CD4-positive, CD25-positive, alpha-beta regulatory T cell (primary cell): ENCODE measurements at places on chromosomes 16 and 17. TPM values are rescaled to one million over a fixed set of nuclear protein-coding genes. Genes with fewer than 3 reads are reported as not detected.

- H3K27me3 ChIP-seq = no peaks in the 10 kb centered on the region
- no peaks in the 10 kb centered on the region for H3K36me3 ChIP-seq
- no peak for DNase-seq
- H3K4me3 ChIP-seq = no peak overlapping the region
- H3K27ac ChIP-seq = no peak overlapping the region
- peaks cover under 1% of the 10 kb centered on the region for H3K4me1 ChIP-seq
Observed at GRCh38 chr17:48483471-48484131, 47.2 kb downstream of the HOXB1 start.

DNA sequence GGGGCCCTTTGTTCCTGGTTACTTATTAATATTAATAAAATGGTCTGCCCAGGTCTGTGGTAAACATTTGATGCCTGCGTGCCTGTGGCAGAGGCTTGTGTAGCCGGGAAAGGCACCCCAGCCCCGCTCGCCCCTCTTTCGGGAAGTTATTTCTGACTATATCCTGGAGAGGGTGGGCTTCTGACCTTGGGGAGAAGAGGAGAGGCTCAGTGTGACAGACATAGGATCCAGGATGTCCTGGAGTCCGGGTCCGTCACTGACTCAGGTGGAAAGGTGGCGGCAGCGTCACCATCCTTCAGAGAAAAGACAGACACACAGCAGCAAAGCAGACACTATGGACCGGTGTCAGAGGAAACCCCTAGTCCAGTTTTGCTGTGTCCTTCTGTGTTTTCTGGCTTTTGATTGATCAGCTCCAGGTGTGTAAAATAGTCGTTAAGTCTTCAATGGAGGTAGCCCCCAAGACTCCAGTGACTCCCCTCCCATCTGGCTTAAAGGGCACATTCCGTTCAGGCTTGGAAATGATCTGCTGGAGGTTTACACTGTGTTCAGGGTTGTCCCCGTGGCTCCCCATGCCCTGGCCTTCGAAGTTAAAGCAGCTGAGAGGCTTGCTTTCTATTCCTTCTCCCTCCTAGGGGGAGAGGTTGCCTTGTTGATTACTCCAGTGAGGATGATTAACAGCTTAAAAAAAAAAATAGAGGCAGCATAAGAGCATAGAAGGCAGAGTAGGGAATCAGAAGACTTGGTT lies 81.6 kb downstream of the CCDC182 start:
- DNase-seq = no peak
- H3K36me3 ChIP-seq = no peaks in the 10 kb centered on the region
- H3K4me1 ChIP-seq = no peaks in the 10 kb centered on the region
- H3K27me3 ChIP-seq = no peaks in the 10 kb centered on the region
- no peak overlapping the region for H3K4me3 ChIP-seq
- peak overlapping the region; percentile 14 for H3K27ac ChIP-seq

DNA sequence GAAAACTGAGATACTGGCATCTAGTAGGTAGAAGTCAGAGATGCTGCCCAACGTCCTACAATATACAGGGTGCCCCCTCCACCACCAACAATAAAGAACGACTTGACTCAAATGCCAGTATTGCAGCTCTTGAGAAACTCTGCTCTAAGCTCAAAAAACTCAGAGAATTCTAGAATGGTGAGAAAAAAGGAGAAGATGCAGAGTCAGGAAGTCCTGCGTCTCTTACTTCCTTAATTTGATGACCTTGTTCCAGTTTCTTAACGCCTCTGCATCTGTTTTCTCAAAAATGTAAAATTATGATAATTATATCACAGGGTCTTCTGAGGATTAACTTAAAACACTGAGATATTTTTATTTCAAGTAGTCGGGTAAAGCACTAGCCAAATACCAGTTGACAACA lies 1.7 kb upstream of the HSBP1 start:
- H3K27me3 ChIP-seq = no peaks in the 10 kb centered on the region
- DNase-seq = no peak

The NOMO2 gene
- total RNA-seq = 77.6 TPM

DNA sequence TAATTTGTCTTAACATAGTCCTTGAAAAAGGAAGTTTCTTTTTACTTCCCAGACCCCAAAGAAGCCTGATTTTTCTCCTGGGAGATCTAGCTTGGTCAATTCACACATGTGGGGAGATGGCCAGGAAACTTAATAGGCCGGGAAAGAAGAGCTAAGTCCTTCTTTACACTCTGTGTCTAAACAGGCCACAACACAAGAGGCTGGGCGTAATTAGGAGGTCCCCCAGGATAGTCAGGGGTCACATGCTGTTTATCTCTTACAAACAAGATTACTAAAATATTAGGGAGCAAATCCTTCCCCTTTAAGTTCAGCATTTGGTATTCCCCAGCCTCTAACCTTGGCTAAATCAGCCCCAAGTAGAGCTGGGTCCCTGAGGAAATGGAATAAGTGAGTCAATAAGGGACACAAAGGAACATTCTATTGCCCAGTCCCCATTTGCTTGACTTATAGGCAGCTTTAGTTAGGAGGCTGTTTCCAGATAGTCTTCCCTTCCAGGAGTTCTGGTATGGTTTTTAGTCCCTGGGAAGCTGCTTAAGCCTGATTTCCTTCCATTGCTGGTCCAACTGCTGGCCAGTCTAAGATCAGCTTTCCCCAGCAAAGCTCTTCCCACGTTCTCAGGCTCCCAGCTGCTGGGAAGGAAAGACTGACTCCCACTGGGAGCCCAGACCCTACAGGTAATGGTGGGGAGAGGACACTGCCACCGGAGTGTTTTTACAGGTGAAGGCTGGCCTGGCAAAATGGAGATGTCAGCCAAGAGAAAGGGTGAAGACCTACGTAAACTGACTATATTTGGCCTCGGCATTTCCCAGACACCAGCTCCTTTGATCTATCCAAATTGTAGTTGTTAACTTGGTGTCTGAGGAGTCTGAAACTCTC lies 14.1 kb upstream of the HOXB9 start:
- H3K27me3 ChIP-seq = peaks cover 64% of the 10 kb centered on the region
- DNase-seq = no peak
- H3K27ac ChIP-seq = no peak overlapping the region
- no peak overlapping the region for H3K4me3 ChIP-seq
- peaks cover 18% of the 10 kb centered on the region for H3K4me1 ChIP-seq

DNA sequence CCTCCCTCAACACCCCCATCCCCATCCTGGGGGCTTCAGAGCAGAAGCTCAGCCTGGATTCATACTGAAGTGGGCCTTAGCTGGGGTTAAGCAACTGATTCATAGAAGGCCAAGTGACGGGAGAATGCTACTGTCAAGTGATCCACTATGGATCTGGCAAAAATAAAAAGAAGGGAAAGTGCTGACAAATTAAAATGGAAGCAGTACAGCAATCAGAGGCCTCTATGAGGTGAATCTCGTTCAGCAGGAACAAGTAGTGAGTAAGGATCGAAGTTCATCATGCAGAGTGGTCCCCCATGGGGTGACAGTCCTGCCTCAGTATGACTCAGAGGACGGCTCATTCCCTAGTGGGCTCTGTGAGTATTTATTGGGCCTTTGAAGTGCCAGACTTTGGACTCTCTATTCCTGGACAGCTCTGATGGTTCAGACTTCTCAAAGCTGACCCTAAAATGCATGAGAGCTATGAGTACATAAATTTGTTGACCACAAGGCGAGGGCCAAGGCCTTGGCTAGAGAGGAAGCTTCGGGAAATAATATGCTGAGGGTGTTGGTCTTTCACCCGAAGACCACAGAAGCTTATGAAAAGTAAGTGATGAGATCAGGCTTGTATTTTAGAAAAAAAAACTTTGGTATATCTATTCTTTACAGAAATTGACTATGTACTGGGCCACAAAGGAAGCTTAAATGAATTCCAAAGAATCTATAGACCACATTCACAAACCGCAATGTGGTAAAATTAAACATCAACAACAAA lies 5.3 kb upstream of the NSMCE1 start:
- H3K4me3 ChIP-seq = peak overlapping the region; percentile 26
- no peaks in the 10 kb centered on the region for H3K27me3 ChIP-seq
- peak; percentile 67 for DNase-seq
- H3K4me1 ChIP-seq = peaks cover 4% of the 10 kb centered on the region

DNA sequence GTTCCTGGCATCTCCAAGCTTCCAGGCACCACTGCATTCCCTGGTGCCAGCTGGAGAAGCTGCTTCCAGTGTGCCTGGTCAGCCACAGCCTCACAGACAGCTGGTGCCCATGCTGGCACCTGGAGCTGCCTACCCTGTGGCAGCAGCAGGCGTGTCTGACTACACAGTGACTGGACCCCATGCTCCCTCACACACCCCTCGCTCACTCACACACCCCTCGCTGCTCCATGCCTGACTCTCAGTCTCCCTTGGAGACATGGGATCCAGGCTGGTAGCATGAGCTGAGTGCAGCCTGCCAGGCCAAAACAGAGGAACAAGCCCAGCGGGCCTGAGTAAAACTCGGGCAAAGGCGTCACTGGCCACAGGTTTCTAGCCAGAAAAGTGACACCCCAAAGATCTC lies 59.1 kb upstream of the SMIM36 start:
- no peaks in the 10 kb centered on the region for H3K36me3 ChIP-seq
- no peak overlapping the region for H3K4me3 ChIP-seq
- H3K27me3 ChIP-seq = peaks cover 8% of the 10 kb centered on the region

GRCh38 chr17:58310511-58311428 lies 17.8 kb downstream of the TSPOAP1 start:
- no peak for DNase-seq
- no peak overlapping the region for H3K4me3 ChIP-seq
- no peak overlapping the region for H3K27ac ChIP-seq

- H3K27ac ChIP-seq = no peak overlapping the region
- no peaks in the 10 kb centered on the region for H3K27me3 ChIP-seq
- H3K4me3 ChIP-seq = no peak overlapping the region
Observed at GRCh38 chr17:28467456-28468025, 5.9 kb upstream of the SLC13A2 start.

The KCTD13 gene
- total RNA-seq = 52.3 TPM

GRCh38 chr16:22743401-22743800 lies 70.6 kb upstream of the HS3ST2 start:
- H3K27me3 ChIP-seq = peaks cover 2% of the 10 kb centered on the region
- no peak for DNase-seq
- H3K36me3 ChIP-seq = no peaks in the 10 kb centered on the region

DNA sequence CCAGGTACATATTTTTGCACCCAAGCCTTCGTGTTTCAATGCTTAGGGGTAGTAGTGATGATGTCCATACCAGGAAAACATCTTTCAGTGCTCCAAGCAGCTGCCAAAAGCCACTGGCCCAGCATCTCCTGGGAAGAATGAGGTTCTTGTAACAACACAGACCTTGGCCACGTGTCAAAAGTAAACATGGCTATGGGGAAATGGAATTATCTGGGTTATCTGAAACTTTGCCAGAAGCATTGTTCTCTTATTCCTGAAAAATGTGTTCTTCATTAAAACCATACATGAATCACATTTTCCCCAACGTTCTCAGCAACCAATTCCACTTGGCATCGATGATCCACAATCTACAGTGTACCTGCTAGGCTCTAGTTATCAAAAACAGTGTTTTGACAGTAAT lies 524.2 kb upstream of the EEF2KMT start:
- H3K36me3 ChIP-seq = no peaks in the 10 kb centered on the region
- H3K27ac ChIP-seq = no peak overlapping the region
- no peaks in the 10 kb centered on the region for H3K27me3 ChIP-seq
- H3K4me1 ChIP-seq = no peaks in the 10 kb centered on the region
- no peak overlapping the region for H3K4me3 ChIP-seq

DNA sequence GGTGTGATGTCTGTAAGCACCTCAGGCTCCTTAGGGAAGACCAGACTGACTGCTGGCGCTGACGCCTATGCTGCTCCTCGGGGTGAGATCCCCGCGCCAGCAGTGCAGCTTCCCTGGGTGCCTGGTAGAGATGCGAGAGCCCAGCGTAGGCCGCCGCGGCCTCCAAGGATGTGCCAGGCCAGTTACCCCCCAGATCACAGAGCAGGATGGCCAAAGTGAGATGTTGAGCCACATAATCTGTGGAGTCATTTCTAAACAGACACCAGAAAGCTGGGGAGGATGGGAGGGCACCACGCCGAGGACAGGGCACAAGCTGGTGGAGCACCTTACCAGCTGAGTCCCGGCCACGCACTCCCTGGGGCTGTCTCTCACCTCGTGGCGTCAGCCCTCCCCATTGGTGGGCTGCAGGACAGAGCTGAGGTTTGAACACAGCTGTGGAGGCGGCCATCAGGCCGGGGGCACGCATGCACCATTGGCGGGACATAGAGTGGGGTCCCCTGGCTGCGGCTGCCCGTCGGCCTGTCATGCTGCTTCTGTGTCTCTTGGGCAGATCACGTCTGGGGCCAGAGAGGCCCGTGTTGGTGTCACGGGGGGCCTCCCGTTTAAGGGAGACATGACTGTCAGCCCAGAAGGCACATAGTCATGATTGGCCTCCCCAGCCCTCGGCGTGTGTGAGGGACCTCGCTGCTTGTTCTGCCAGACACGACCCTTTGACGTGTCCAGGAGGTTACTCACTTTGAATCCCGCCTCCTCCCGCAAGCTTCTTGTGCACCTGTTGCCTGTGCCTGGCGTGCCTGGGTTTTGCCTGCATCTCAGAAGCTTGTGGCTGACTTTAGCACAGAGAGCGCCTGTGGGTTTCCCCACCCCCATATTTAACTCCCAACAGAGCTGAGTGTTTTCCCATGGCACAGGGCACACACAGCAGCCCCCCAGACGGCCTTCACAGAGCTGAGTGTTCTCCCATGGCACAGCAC lies 21.9 kb downstream of the MAPK8IP3 start:
- H3K4me1 ChIP-seq = peaks cover 4% of the 10 kb centered on the region
- H3K27me3 ChIP-seq = no peaks in the 10 kb centered on the region
- DNase-seq = no peak
- H3K27ac ChIP-seq = no peak overlapping the region
- H3K36me3 ChIP-seq = peaks cover 50% of the 10 kb centered on the region
- no peak overlapping the region for H3K4me3 ChIP-seq

DNA sequence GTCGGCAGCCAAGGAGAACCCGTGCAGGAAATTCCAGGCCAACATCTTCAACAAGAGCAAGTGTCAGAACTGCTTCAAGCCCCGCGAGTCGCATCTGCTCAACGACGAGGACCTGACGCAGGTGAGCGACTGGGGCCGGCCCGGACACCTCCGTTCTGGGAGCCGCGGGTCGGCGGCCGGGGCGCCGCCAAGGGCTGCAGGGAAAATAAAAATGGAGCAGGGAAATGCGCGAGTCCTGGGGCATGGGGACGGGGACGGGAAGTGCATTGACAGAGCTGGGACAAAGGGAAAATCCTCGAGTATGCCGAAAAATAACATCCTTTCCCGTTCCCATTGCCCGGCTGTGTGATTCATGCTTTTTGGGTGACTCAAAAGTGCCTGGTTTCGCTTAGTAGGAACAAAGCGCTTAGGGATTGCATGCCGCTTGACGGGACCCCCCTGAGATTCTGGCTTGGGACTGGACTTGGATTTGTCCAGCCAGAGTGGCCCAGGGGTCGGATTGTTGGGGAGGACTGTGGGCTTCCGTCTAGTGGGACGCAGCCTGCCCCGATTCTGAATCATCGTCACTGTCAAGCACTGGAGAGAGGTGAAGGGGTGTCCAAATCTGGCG lies 699 bp downstream of the MPRIP start:
- H3K36me3 ChIP-seq = no peaks in the 10 kb centered on the region
- H3K4me1 ChIP-seq = peaks cover 51% of the 10 kb centered on the region
- H3K4me3 ChIP-seq = peak overlapping the region; percentile 90
- no peaks in the 10 kb centered on the region for H3K27me3 ChIP-seq

The GPRC5C gene
- total RNA-seq = not detected
